Activated naive CD4-positive, alpha-beta T cell (primary cell): ENCODE measurements at places on chromosomes 2 and 18.

DNA sequence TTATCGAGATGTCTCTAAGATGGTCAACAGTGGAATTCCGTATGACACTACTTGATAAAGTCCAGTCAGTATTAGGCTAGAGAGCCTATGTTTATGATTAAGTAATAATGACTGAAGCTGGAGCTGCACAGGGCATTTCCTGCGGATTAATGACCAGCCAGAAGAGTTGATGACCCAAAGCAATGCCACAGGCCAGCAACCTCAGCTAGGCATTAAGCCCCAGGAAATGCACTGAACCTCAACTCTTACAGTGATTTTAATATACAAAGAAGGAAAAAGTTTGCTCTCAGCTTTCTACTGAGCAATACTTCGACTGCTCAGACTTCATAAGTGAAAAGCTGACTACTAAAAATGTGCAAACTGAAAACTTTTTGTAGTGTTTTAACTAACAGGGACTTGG is 3.9 kb downstream of the KCTD1 start:
- no peak for DNase-seq

- DNase-seq = no peak
Observed at GRCh38 chr2:135790423-135790822, 46.6 kb downstream of the LCT start.

GRCh38 chr18:54801374-54801773 is 26.9 kb upstream of the RAB27B start:
- no peak for DNase-seq

DNA sequence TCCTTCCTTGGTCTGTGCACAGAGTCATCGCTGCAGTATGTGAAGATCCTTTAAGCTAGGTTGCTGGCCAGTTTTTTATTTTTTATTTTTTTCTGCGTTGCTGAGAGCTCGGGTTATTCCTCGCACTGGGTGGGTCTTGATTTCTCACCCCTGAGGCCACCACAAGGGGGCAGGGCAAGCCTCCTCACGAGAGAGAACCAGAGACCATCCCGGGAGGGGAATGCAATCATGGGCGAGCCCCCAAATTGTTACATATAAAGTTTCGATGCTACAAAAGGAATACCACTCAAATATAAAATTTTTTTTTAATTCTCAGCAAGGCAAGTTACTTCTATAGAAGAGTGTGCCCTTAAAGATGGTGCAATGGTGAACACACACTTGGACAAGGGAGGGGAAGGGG is 24.9 kb downstream of the HTR2B start:
- no peak for DNase-seq

DNA sequence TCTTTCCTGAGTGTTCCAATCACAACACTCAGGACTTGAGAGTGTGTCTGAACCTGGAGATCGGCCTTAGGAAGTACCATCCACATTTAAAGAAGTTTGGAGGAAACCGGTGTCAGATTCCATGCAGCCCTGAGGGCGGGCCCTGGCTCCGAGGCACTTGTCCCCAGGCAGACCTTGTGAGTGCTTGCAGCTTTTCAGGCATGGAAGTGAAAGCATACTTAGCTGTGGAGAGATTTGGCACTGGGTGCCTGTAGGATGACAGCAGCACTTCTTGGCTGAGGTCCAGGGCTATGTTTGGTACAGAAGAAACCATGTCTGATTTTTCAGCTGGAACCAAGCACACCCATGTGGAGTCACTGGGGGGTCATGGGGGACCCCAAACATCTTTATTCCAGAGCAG is 230.8 kb downstream of the SEPTIN10 start:
- DNase-seq = no peak

DNA sequence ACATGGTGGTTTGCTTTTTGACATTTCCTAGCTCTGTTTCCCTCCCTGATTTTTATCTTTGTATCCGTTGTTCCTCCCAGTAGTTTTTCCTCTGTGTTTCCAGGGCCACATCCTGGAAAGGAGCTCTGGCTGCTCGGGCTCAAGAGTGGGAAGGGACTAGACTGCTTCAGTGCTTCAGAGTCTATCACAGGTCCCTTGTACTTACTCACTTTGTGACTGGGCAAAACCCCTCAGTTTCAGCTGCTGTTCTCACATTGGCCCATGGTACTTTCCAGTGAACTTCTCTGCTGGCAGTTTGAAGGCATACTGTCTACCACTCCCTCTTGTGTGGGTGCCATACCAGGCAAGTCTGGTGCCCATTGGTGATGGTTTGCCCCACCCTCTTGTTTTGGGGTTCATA is 7.5 kb upstream of the STAMBP start:
- no peak for DNase-seq

- no peak for DNase-seq
Observed at GRCh38 chr18:33201509-33201926, 239.0 kb downstream of the CCDC178 start.

DNA sequence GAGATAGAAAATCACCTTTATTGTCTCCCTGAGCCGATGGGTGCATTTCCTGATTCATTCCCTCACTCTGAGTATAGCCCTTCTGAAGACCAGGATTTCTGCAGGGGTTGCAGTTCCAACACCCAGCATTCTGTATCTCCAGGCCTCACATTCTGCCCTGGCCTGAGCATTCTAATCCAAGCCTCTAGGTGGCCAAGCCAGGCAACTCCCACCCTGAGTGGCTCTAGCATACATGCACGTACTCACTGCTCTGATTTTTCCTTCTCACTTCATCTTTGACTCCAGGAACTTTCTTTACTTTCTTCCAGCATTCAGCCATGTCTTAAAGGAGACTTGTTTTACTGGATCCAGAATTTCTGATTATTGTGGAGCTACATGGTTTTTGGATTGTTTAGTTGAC is 100.7 kb upstream of the STK39 start:
- DNase-seq = no peak

DNA sequence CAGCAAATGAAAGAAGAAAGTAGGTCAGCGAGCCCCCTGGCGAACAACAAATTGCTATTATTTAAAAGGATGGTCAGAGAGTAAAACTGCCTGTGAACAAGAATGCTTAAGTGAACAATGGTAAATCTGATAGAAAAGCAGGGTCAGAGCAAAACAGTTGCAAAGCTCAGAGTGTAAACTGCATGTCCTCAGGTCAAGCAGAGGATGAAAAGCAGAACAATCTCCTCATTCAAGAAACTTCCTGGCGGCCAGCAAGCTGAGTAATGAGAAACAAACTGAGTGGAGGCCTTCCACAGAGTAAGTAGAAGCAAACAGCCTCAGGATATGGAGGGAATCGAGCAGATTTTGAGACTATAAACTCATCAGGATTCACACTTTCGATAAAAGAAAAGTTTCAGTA is 117.9 kb downstream of the PPP1R1C start:
- no peak for DNase-seq

GRCh38 chr18:51150113-51150700 is 47.3 kb downstream of the MEX3C start:
- DNase-seq = no peak
